CD4-positive, alpha-beta T cell treated with Interleukin-17A for 4 hours (primary cell): ENCODE measurements at places on chromosomes 7 and 10.

- DNase-seq = no peak
These were observed 48.7 kb downstream of the OAT start for GRCh38 chr10:124369986-124370385.

DNA sequence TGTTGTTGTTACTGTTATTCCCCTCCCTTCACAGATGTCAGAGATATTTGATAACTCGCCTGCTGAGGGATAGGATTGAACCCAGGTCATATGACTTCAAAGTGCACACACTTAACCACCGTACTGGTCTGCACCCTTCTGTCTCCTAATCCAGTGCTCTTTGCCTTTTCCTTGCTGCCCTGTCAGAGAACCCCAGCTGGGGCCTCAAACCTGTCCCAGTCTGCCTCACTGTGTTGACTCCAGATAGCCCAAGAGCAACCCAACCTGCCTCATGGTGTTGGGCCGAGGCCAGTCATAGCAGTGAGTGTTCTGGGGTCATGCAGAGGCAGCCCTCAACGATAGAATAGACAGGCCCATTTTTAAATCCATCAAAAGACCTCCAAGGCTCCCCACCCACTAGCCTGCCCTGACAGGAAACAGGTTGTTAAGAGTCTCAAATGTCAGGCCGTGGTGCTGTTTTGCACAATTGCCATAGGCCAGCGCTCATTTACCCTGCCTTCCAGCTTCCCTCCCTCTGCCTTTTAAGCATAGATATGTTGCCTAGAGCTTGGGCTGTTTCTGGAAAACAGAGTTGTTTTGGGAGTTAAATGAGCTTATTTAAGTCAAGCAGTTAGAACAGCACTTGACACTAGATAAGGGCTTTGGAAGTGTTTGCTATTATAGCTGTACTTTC, 37.0 kb upstream of the PDCD4 start:
- peak; percentile 68 for DNase-seq

DNA sequence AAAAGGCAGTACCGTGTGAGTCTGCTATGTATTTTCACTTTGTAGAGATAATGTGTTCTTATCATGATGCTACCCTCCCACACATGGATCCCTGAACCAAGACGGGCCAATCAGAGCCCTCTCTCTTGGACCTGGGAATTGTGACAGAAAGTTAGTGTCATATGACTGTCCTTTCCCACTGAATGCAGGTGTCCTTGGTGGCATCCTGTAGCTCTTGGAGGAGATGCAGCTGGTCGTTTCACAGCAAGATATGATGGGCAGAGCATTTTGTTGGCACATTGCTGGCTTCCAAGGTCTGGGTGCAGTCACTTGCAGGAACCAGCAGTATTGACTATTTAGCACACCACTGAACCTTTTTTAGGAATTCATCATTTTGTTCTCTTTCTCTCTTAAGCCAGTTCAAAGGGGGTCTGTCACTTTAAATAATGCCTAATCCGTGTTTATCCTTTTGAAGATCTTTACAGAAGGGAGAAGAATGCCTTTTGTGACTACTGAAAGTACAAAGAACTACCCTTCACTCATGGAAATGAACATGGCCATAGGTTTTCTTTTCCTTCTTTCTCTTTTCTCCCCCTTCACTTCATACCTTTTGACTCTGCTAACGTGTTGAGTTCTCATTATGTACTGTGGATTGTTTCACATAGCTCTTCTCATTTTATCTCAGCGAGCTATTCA, 125.1 kb downstream of the PLXDC2 start:
- no peak for DNase-seq

DNA sequence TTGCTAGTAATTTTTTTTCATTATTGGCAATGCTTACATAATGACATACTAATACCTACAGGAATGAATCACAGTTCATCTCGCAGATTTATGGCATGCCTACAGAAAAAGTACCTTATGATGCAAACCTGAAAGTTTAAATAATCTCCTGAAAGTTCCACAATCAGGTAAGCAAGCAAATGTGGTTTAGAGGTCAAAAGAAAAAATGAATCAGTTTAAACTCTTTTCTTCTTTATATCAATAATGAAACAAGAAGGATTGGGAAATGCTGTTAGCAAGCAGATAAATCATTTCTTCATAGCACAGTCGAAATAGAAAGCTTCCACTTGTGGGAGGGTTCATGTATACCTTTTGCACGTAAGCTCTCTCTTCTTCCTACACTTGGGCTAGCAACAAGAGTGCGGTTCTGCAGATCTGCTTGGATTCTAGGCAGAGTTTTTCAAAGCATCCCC, 53.7 kb upstream of the MTPN start:
- no peak for DNase-seq

DNA sequence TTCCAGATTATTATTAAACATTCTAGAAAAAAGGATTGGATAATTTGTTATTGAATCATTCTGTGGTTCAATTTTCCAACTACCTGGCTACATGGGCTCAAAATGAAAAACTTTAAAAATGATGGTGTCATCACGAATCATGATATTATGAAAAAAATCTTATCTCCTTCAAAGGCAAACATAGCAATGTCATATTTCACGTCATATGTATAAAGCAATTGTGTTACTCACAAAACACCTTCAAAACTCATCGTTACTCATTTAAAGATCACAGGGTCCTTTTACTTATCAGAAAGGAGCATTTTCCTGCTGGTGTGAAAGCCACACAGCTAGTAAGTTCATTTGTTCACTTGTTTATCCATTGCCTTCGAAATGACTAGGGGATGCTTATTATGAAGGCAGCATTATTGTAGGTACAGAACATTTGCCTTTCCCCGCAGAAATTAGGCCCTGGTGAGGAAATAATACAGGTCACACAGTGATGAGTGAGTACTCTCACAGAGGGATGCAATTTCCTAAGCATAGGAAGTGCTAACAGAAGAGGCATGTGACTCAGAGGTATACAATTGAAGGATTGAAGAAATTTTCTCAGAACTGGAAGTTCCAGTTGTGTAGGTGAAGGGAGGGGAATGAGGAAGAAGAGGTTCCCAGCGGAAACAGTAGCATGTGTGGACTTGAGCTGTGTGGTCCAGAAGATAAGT, 478.7 kb downstream of the INHBA start:
- DNase-seq = no peak

DNA sequence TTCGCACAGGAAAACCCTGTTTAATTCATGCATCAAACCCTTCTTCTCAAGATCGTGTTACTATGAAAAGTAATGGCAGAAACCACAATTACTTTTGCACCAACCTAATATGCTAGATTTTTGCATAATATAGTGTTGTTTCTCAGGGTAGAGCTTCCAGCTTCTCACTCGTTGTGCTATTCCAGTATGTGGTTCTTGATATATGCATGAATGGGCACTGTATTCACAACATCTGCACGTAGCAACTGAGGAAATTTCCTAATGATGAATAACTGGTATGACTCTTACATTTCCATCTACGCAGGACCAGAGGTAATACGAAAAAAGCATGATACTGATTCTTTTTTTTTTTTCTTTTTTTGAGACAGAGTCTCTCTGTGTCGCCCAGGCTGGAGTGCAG, 326.6 kb upstream of the GALNT17 start:
- DNase-seq = no peak

- DNase-seq = no peak
These were observed 101.9 kb upstream of the MTPN start for GRCh38 chr7:136079066-136079465.

GRCh38 chr10:100881556-100882213, 31.1 kb upstream of the SLF2 start:
- DNase-seq = no peak
